ENCODE measurements at places on chromosomes 3 and 15.

DNA sequence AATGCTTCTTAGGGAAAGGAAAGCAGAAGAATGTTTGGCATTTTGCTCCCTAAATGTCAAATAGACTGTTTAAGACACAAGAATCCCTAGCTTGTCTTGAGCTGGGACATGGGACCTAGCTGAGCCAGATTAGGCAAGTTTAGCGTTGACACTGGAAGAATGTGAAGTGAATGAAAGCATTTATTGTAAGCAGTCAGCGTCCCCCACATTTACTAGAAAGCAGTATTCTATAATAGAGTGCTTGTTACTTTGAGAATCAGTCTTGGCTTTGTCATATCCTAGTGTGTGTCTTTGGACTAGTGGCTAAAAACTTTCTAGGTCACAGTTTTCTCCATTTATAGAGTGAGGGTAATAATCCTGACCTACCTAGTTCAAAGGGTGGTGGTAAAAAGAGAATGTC is 161.6 kb downstream of the ADAMTSL3 start:
- no peak for DNase-seq

- no peak for DNase-seq
Observed at GRCh38 chr15:100753503-100753902, 126.1 kb upstream of the ALDH1A3 start.

DNA sequence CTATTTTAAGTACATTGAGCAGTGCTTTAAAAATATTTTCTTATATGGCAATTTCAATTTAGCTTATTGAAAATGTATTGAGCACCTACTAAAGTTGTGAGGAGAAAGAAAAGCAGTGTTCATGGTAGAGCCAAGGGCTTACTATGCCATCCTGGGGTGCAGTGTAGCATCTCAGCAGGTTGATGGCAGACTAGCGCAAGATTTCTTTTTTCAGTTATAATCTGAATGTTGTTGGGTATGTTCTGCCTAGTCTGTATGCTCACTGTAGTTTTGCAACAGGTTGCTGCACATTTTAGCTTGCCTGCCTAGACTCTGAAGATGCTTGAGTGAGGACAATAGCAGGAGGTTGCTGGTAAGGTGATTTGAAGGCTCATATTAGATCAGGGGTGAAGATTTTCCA is 103.1 kb upstream of the UNC13C start:
- no peak for DNase-seq

- no peak for DNase-seq
Observed at GRCh38 chr3:194043516-194043915, 92.4 kb upstream of the HES1 start.

DNA sequence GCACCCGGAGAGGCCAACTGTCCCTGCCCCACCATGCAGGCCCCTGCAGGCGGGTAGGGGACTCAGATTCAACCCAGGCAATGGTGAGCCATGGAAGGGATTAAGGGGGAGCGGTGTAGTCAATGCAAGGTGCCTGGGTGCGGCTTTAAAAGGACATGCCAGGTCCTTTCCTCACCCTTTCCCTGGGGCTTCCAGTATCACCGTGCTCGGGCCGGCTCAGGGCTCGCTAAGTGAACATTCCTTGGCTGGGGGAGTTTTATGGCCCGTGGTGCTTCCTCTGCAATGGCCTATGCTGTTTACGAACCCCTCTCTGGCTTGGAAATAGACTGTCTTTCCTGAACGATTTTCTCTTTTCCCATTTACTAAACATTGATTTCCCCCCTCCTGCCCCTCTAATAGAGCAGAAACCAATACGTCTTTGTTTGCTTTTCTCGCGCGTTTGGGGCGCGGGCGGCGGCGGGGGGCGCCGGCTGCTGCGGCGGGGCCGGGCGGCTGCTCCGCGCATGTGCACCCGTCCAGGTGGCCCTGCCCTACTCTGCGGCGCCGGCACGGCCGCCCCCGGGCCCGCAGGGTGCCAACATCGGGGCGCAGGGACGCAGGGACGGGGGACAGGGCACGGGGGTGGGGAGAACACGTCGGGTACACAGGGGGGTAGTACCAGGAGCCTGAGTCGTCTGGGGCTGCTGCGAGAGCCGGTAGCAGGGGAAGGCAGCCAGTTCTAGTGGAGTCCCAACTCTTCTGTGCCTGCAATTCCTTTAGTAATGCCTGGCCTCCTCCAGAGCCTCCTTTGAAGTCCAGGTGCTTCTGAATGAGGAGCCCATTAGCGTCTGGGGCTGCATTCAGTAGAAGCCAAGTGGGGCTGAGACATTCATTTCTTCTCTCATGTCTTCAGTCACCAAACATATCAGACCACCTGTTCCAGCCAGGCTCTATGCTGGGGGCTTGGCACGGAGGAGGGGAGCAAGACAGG is 26.9 kb upstream of the CACNA2D2 start:
- peak; percentile 49 for DNase-seq

DNA sequence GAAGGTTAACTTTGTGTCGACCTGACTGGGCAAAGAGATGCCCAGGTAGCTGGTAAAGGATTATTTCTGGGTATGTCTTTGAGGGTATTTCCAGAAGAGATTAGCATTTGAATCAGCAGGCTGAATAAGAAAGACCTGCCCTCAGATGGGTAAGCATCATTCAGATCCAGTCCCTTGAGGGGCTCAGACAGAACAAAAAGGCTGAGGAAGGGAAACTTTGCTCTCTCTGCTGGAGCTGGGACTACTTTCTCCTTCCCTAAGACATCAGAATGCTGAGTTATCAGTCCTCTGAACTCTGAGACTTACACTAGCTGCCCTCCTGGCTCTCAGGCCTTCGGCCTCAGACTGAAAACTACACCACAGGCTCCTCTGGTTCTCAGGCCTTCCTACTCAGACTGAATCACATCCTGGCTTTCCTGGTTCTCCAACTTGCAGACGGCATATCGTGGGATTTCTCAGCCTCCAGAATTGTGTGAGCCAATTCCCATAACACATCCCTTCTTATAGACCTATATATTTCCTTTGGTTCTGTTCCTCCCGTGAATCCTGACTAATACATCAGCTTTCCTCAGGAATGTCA is 982.9 kb downstream of the TUSC7 start:
- DNase-seq = no peak

All from nephron progenitor cell (in vitro differentiated cells).